Left renal pelvis (tissue), 4 donors: ENCODE measurements at places on chromosomes 16 and 17. TPM values are rescaled to one million over a fixed set of nuclear protein-coding genes. Genes with fewer than 3 reads are reported as not detected.

The ACSM2A gene
- polyA plus RNA-seq, result 1.3 TPM

DNA sequence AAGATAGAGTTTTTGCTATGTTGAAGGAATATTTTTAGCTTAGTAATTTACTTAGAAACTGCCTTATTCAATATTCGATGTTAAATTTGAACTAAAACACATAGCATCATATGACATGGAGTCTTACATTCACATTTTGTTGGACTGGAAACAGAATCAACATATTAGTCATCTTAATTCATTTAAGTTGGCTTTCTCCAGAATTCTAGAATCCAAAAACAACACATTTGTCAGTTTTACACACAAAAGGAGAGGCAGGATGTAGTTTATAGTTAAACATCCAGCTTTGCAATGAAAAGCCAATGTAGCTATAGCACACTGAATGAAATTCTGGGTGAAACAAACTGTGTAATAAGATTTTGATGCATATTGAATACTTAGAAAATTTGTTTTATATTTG is 43.3 kb downstream of the WWOX start:
- DNase-seq, result peak; percentile 26

DNA sequence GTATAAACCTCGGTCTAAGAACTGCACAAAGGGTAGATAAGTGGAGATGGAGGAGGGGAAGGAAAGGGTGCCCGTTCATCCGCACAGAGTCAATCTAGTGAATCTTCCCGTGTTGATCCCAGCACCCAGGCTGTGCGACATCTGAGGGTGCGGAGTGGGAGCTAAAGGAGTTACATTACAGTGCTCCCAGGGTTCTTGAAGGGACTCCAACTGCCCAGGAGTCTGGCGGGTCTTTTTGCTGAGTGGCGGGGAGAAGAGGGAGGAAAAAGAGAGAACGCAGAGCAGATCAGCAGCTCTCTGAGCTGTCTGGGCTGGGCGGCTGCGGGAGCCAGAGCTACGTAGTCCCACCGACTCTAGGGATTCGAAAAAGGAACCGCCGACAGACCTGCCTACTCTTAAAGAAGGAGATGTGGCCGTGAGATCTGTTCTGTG is 1.6 kb upstream of the CA10 start:
- no peak for DNase-seq

- no peak for DNase-seq
Measured at GRCh38 chr16:64952177-64952576, 169.7 kb downstream of the CDH11 start.

- no peak for DNase-seq
Measured at GRCh38 chr16:83958137-83958845, 5.3 kb downstream of the OSGIN1 start.

The VASN gene
- polyA plus RNA-seq, result 37.7 TPM

The SOCS1 gene
- 7.0 TPM for polyA plus RNA-seq

The APPBP2 gene
- 57.5 TPM for polyA plus RNA-seq

DNA sequence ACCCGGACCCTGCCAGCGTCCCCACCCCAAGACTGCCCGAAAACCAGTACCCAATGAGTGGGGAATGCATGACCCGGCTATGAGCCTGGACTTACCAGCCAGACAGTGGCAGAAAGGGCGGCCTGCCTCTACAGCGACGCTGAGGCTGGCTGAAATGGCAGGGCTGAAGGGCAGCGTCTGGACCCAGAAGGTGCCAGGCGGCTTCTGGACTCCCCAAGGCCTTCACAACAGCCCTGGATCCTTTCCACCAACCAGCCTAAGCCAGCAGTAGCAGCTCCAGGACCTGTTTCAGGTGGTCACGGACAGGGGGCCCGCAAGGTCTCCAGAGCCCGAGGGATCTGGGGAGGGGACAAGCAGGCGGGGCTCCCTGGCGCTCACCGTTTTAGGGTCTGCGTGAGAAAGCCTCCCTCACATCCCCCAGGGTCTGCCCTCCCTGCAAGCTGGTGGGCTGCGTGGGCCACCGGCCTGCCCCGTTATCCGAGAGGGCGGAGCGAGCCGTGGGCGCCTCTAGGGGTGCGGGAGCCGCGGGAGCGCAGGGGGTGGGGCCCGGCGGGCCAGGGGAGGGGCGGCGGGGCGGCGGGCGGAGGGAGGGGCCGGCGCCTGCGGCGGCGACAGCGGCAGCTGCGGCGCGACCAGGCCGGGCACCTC is at the start of gene RIPOR1:
Gene RIPOR1, plus strand, starts transcription at position 608 of the 648 bp plus-strand sequence. CDS start 9,618 bp downstream, outside the sequence.
- no peak for DNase-seq

DNA sequence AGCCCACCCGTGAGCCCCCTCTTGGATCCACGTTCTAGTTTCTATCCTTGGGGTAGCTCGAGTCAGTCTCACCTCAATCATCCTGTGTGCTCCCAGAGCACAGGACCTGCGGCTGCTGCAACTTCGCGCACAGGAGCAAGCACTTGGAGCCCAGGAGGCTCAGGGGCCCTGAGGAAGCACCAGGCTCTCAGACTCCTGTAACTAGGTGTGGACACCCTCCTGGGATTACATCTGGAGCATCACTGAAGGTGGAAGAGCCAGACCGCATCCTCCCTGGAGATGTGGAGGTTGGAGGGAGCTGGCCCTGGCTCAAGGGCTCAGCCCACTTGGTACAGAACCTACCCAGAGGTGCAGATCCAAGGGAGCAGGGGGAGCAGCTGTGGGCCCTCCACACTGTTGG is 2.7 kb downstream of the HBQ1 start:
- DNase-seq, result no peak

DNA sequence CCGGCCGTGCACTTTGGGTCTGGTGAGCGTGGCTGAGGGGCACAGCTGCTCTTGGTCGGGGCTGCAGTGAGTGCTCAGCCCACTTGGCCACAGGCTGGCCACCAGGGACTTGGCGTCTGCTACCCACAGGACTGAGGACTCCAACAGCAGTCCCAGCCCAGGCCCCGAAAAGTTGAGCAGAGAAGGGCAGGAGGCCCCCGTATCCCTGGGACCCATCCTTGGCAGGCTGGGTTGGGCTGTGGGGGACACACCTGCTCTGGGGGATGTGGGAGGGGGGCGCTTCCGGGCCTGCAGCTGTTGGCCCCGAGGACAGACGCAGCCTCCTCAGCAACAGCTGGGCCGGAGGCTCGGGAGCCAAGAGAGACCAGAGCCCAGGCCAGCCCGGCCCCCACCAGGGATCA is 19.4 kb upstream of the SSTR5 start:
- DNase-seq, result no peak

GRCh38 chr16:19308392-19308791 is 22.9 kb downstream of the CLEC19A start:
- DNase-seq, result no peak

GRCh38 chr17:29977836-29978235 is 36.4 kb downstream of the EFCAB5 start:
- no peak for DNase-seq

The CLEC18A gene
- polyA plus RNA-seq, result 83.1 TPM

- DNase-seq, result no peak
Measured at GRCh38 chr16:2436110-2436509, 6.9 kb downstream of the CCNF start.

DNA sequence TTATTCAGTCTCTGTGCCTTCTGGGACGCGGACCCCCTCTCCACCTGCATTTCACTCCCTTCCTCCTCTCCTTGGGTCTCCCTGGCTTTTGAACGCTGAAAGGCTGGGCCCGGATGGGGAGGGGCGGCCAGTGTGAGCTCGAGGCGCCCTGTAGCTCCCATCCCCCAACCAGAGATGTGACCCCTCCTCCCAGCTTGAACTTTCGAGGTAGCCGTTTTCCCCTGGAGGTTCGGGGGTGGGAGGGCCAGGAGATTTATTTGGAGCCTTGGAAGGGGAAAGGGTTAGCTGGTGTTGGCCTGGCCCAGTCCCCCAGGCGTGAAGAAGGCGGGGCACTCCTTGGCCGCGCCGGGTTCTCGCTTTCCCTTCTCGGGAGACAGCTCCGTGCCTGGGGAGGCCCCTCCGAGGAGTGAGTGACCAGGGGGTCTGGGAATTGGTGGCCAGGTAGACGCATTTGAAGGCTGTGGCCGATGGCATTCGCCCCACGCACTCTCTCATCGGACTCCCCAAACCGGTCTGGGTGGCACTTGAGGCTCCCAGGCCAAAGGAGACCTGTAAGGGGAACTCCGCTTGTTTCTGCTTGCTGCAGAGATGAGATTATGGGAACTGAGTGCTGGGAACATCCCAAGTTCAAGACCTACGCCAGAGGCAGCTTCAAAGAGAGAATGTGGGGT is 942 bp downstream of the LDAF1 start:
- DNase-seq, result no peak

The OGFOD3 gene
- polyA plus RNA-seq, result 28.4 TPM

GRCh38 chr17:75642182-75642783 is 9.0 kb downstream of the SMIM5 start:
- DNase-seq, result no peak

The SOX9 gene
- polyA plus RNA-seq, result 19.2 TPM

DNA sequence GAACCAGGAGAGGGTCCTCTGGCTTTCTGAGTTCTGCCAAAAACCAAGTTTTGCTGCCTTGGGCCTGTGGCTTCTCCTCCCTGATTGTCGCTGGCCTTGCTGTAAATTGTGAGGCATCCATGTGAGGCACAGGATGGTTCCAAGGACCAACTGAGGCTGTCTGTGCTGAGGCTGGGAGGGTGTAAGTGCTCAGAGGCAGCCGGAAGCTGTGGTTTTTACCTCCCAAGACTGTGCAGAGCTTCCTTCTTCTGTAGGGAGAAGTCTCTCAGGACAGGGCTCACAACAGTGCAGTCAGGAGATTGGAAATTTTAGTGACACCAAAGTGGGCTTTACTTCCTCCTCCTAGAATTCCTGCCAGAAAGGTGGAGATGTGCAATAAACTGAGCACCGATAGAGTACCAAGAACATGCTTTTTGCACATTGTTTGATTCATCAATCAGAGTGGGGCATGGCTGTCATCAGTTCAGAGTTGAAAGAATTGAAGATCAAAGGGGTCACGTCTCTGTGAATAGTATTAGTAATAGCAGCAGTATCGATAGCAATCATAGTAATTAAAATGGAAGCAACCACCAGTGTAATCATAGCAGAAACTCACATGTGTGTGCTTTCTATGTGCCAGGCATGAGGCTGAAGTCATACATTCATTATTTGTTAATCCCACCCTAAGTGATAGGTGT is 467.1 kb downstream of the WWOX start:
- DNase-seq, result no peak

DNA sequence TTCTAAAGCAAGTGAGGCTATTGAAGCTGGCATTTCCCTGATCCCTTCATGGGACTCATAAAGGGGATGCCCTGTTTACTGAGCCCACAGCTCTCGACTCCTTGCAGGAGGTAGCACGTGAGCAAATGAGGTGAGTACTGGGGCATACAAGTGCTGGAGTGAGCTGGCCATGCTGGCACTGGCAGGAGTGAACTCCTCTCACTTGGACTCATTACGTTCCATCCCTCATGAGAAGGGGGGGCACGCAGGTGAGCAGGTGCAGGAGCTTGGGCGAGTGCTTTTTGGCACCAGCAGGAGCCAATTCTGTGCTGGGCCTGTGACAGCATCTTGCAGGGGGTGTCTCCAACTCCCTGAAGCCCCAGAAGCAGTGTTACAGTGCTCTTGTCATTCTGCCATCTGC is 337.1 kb upstream of the CA10 start:
- no peak for DNase-seq

GRCh38 chr17:38547444-38547843 is 58.3 kb downstream of the SRCIN1 start:
- no peak for DNase-seq

GRCh38 chr17:48062273-48062672 is 14.1 kb downstream of the NFE2L1 start:
- no peak for DNase-seq

DNA sequence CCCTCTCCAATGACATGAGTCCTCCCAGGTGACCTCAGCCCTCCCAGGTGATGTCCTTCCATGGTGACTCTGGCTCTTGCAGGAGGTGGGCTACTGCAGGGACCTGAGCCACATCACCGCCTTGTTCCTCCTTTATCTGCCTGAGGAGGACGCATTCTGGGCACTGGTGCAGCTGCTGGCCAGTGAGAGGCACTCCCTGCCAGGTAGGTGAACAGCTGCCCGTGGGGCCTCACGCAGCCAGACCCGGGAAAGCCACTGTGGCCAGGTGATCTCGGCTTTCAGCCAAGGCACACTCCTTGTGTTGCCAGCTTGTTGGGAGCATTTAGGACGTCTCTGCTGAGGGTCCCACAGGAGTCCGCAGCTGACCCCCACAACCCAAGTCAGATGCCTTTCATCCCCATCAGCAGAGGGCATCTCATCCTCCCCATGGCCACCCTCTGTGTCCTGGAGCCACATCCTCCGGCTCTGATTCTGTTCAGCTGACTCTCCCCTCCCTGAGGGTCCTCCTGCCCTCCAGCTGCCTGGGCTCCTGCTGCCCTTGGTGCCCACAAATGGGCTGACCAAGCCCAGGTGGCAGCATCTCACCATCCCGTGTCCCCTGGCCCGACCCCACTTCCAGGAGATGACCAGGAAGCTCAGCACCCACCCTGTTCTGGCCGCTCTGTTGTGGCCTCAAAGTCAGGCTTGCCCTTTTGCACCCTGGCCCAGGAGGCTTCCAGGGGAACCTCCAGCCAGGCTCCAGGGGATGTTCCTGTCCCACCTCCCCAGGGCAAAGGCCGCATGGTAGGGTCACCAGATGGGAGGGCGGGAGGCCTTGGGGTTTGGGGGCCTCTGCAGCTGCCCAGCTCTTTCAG is 20.1 kb downstream of the USP6 start:
- no peak for DNase-seq

DNA sequence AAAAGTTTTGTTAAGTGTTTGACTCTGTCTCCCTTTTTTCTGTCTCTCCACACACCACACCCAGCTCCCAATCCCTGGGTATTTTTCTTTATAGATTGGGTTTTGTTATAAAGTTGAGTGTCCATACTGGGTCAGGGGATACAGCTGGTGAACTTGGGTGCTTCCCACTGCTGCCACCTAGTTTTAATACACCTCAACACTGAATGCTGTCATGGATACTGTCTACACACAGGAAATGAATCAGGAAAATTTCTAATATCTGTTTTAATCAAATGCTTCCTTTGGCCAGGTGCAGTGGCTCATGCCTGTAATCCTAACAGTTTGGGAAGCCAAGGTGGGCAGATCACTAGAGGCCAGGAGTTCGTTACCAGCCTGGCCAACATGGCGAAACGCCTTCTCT is 5.3 kb upstream of the TAOK1 start:
- DNase-seq, result no peak
